ENCODE measurements at places on chromosomes 12 and 14.

GRCh38 chr12:79333144-79333543 is 357.6 kb downstream of the PAWR start:
- DNase-seq = no peak

- DNase-seq = no peak
Measured at GRCh38 chr12:93729934-93730333, 52.8 kb downstream of the CRADD start.

DNA sequence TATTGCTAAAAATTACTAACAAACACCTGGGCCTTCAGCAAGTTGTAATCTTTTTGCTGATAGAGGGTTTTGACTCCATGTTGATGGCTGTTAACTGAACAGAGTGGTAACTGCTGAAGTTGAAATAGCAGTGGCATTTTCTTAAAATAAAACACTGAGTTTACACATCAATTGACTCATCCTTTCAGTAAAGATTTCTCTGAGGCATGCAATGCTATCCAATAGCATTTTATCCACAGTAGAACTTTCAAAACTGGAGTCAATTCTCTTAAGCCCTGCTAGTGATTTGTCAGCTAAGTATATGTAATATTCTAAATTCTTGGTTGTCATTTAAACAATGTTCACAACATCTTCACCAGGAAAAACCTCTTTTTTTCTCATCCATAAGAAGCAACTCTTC is 59.5 kb downstream of the CMAS start:
- no peak for DNase-seq

DNA sequence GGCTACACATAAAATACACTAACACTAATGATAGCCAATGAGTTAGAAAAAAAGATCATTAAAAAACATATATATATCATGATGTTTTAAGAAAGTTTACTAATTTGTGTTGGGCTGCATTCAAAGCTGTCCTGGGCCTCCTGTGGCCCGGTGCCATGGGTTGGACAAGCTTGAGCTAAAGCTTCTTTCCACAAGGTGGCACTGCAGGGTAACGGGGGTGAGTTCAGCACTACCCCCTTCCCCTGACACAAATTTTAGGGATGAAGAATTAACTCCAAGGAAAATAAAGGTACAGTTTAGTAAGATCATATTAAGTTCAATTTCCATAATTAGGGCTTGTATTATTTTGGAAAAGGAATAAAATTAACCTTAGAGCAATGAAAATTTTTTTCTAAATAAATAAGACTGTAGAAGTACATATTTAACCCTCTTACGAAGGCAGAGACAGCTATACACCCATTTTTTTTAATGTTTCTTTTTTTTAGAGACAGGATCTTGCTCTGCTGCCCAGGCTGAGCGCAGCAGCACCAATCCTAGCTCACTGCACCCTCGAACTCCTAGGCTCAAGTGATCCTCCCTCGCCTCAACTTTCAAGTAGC is 38.9 kb downstream of the PPP1R13B start:
- no peak for DNase-seq

DNA sequence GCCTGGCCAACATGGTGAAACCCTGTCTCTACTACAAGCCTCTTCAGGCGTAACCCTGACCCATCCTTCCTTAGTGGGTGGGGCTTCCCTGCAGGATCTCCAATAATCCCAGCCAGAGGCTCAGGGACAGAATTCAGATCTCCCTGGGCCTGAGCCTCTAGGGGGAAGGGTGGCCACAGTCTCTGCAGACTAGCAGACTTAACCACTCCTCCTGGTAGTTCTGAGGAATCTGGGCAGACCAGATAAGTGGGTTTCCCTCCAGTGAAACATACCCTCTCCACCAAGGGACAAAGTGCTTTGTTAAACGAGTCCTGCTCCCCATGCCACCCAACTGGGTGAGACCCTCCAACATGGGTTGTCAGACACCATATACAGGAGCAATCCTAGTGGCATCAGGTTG is 36.6 kb upstream of the TRIM9 start:
- no peak for DNase-seq

- no peak for DNase-seq
Measured at GRCh38 chr12:69298947-69299346, 49.2 kb upstream of the LYZ start.

- DNase-seq = no peak
Measured at GRCh38 chr12:75725521-75726111, 214.2 kb upstream of the KRR1 start.

- no peak for DNase-seq
Measured at GRCh38 chr12:39464976-39465695, 22.2 kb upstream of the KIF21A start.

DNA sequence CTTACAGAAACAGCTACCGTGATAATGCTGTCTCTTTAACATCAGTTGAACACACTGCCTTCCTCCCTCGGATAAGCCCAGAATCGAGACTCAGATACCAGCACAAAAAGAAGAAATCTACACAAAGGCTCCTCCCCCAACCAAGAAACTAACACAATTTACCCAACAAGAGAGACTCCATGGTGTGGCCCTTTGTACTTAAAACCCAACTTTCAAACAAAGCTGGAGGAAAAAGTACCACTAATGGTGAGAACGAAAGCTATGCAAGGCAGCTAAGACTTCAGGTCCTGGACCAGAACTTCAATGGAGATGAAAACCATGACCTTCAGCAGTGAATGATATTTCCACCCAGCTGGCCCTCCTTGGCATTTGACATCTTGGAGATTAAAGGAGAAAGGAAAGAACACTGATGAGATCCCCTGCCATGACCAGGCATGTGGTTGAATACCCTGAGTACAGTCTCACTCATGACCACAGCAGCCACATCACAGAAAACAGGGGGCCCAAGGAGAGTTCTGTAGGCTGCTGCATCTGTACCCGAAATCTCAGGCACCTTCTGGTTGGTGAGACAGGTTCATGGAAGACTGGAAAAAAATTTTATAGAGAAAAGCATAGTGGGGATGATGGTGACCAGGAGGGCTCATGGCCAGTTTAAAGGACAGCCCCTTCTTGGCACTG is 36.7 kb downstream of the RBM19 start:
- DNase-seq = no peak

GRCh38 chr12:99334285-99335056 is 313.1 kb upstream of the GARIN6 start:
- DNase-seq = no peak

- no peak for DNase-seq
Measured at GRCh38 chr14:105945896-105946295, 419.5 kb downstream of the TMEM121 start.

GRCh38 chr12:31931796-31932715 is 27.2 kb upstream of the RESF1 start:
- no peak for DNase-seq

DNA sequence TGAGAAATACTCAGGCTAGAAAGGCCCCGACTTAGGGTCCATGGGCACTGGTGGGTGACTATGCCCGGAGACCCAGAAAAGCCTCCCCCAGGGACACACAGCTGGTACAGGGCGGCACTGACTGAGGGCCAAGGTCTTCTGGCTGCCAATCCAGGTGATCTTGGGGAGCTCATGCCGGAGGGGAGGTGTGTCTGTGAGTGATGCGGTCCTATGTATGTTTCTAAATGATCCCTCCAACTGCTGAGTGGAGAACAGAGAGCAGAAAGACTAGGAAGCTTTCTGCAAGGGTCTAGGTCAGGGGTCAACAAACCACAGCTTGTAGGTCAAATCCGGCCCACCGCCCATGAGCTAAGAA is 391 bp downstream of the SERPINA4 start:
- no peak for DNase-seq

GRCh38 chr12:24047326-24047725 is 97.9 kb upstream of the SOX5 start:
- DNase-seq = no peak

GRCh38 chr12:84756961-84757360 is 155.6 kb downstream of the SLC6A15 start:
- DNase-seq = peak; percentile 76

GRCh38 chr14:22482085-22482694 is 106.8 kb downstream of the DAD1 start:
- DNase-seq = no peak

DNA sequence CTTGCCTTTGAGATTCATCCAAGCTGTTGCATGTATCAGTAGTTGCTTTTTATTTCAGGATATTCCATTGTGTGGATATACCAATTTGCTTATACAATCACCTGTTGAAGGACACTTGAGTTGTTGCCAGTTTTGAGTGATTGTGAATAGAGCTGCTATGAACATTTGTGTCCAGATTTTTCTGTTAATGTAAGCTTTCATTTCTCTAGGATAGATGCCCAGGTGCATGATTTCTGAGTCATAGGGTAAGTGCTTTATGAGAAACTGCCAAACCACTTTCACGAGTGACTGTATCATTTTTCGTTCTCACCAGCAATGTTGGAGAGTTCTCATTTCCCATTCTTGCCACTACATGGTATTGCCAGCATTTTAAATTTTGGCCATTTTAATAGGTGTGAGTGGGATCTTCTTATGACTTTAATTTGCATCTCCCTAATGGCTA is 434.6 kb upstream of the RGS6 start:
- no peak for DNase-seq

DNA sequence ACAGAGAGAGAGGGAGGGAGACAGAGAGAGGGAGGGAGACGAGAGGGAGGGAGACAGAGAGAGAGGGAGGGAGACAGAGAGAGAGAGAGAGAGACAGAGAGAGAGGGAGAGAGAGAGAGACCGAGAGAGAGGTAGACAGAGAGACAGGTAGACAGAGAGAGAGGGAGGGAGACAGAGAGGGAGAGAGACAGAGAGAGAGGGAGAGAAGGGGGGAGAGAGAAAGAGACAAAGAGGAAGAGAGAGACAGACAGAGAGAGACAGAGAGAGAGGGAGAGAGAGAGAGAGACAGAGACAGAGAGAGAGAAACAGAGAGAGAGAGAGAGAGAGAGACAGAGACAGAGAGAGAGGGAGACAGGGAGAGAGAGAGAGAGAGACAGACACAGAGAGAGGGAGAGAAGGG is 47.8 kb upstream of the GALNT9 start:
- DNase-seq = no peak

GRCh38 chr14:80428171-80428570 is 216.9 kb upstream of the DIO2 start:
- DNase-seq = no peak

GRCh38 chr12:19518209-19518608 is 78.9 kb downstream of the AEBP2 start:
- DNase-seq = no peak

DNA sequence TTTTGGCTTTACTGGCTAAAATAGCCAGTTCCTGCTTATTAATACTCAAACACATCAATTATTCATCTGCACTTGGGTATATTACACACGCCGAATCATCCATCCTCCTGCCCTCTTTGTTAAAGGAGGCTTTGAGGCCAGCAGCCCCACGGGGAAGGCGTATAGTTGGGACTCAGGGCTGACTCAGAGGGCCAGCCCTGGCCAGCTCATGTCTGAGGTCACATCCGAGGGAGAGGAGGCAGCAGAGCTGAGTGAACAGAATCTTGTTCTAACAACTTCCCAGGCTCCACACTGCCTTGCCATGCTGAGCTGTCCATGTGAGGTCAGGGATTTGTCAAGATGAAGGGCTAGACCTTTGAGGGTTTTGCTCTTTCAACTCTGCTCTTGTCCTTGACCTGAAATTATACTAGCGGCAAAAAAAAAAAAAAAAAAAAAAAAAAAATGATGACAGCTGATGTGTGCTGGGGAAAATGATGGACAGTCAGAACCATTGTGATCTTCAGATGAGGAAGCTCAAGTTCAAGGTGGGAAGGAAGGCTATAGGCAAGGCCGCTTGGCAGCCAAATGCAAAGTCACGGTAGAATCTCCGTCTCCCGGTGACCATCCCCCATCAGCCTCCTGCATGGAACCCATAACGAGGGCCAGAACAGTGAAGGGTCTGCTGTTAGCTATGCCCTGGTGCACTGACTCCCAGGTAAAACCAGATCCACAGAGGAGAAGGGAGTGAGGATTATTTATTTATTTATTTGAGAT is 12.5 kb upstream of the MARK3 start:
- DNase-seq = peak; percentile 78

DNA sequence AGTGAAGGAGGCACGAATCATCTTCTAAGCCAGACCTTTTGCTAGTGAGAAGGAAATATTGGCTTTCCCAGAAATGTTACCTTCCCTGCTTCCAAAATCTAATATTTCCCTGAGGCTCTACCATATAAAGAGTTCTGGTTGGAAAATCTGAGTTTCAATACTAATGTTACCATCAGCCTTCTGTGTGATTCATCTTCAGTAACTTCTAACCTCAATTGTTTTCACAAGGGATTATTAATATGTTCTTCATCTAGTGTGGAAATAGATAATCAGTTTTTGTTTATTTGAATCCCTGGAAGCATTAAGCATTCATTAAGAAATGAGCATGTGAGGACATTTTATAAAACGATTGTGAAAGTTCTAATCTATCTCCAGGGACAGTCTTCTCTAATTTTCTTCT is 720.9 kb downstream of the AACS start:
- no peak for DNase-seq

DNA sequence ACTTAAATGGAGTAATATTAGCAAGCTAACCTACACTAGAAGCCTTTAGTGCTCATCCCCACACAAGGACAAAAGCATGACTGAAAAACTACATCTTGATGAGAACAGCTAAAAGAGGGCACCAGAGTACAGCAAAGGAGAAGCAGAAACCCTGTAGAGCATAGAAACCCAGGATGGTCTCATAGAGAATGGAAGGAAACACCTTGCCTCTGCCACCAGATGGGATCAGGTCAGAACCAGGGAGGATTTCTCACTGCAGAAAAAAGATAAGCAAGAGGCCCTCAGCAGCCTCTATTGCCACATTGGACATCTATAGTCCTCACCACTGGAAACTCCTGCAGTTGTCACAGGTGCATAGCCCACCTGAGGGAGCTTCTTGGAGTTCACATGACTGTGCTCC is 13.6 kb upstream of the ZNF705A start:
- DNase-seq = no peak

- no peak for DNase-seq
Measured at GRCh38 chr12:85784096-85784720, 52.0 kb downstream of the RASSF9 start.

GRCh38 chr14:104547998-104548700 is 31.4 kb upstream of the C14orf180 start:
- no peak for DNase-seq

- no peak for DNase-seq
Measured at GRCh38 chr14:100474196-100474595, 113.0 kb downstream of the BEGAIN start.

Measured in skeletal muscle cell (primary cell).